Activated CD8-positive, alpha-beta memory T cell treated with anti-CD3 and anti-CD28 coated beads for 1 hour (primary cell): ENCODE measurements at places on chromosomes 1 and 21.

DNA sequence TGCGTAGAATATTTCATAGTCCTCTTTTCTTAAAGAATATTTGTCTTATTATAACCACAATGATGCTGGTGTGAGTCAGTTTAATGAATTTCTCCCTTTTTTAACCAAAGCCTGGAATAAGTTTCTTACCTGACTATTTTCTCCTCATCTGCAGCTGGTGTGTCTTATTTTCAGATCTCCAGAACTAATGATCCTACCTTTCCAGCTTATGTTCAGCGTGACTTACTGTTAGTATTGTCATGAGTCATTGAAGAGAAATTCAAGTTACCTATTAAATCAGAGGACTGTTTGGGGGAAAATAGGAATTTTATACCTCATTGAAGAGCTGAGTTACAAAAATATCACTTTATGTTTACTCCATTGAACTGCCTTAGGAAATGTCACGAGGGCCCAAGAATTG, 482.1 kb downstream of the RWDD3 start:
- DNase-seq: no peak

DNA sequence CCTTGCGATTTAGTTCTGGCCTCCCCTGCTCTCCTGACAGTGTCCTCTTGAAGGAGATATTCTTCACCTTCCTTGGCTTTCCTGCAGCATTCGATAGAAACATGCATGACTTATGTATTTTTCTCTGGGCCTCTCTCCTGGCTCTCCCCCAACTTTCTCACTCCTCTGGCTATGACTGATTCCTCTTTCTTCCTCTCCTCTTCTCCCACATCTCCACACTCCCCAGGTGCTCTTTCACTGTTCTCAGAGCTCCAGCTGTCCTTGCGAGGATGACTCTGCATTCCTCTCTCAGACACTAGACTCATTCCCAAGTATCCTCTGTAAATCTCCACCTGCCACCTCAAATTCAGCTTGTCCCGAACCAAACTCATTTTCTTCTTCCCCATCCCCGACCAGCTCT, 18.0 kb downstream of the LRRC42 start:
- no peak for DNase-seq

DNA sequence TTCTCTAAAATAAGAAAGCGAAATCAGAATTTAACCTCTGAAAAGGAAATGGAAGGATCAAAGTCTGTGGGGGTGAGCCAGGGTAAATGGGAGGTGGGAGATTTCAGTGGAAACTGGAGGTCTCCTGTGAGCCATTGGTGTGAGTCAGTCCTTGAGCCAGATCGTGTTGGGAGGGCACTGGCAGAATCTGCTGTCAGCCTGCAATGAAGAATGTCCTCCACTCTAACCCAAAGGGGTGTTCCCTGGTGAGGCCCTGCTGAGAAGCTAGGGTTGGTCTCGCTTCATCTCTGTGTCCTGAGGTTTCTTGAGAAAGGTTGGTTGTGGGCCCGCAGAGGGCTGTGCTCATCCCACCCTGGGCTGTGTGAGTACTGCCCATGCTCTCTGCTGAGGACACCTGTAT, 2.4 kb downstream of the QSOX1 start:
- DNase-seq: no peak

DNA sequence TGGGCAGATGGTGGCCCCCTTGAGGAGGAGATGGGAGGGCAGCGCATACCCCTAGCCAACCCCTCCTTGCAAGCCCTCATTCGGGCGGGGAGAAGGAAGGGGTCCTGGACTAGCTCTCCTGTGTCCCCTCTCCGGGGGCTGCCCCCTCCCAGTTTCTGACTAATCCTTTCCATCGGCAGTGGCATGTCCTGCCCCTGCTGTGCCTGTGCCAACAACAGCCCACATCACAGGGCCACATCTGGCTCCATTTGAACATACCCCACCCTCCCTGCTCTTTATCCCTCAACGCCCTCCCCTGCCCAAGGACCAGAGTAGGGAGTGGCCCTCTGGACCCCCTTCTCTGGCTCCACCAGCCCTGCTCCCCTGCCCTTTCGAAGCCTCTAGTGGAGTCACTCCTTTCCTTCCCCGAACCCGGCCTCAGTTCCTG, 11.0 kb upstream of the LMNA start:
- DNase-seq: no peak

DNA sequence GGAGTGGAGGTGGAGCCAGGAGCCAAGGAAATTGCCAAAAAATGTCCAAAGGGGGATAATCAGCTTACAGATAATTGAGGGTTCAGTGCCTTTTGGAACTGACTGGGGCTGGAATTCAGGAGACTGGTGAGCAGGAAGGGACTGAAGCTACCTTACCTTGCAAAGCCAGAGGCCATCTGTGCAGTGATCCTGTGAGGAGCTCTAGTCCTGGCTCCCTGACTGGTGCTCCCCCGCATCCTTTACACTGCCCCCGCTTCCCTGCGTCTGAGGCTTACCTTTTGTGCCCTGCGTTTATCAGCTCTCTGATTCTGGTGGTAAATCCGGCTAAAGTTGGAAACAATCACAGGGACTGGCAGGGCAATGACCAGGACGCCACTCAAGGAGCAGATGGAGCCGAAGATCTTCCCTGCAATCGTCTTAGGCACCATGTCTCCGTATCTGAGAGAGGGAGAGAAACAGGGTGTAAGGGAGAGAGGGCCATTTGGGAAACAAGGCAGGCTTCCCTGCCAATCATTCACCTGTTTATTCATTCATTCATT, 31.0 kb downstream of the DDX20 start:
- DNase-seq: no peak

- no peak for DNase-seq
Measured at GRCh38 chr1:36208978-36209703, 15.1 kb upstream of the THRAP3 start.

DNA sequence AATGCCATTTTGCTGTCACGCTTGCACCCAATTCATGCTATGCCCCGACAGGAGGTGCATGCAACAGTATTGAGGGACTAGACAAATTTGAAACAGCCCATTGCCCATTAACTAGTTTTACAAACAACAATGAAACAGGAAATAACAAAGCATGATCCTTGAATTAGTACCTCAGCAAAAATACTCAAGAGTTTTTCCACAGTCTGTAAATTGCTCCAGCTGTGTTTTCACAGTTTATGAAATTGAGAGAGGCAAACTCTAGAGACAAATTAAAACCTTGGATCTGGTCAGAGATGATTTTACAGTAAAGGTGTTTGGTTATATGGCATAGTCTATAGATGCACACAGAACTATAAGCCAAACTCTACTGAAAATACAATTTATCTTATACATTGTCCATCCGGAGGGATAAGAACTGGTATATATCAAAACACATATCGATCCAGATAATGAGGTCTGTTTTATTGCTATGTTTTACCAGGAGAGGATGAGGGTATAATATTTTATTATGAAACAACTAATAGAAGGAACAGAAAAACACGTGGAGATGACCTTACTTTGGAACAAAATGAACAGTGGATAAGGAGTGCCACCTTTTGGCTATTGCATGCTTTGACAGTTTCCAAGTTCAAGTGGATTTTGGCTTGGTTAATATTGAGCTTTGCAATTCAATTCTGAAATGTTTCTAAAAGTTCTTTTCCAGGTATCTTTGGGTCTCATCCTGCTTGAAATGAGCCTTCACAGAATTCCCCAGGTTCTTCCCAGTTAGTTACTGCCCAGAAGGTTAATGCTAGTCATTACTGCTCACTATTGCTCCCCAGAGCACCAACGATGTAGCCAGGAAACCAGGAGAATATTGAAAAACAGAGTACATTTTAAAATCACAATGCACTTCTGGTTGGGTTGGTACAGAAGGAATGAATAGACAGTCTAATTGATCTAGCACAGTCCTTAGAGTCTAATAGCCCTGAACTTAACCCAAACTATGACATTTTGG, 45.7 kb downstream of the ZC3H11B start:
- DNase-seq: no peak

DNA sequence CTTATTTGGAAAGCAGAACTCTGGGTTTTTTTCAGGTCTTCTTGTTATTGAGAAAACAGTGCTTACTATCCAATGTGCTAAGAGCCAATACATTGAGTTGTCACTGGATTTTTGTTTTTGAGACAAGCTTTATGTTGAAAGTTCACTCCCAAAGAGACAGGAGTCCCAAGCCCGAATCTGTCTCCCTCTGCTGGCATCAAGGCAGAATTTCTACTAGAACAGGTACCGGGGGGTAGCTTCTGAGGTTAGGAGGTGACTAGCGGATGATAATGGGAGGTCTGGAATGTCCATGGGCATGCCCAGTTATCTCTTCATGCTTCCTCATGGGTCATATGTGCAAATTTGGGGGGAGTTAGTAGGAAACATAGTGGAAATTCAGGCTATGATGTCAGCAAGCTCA, 25.1 kb downstream of the ZNF124 start:
- no peak for DNase-seq

DNA sequence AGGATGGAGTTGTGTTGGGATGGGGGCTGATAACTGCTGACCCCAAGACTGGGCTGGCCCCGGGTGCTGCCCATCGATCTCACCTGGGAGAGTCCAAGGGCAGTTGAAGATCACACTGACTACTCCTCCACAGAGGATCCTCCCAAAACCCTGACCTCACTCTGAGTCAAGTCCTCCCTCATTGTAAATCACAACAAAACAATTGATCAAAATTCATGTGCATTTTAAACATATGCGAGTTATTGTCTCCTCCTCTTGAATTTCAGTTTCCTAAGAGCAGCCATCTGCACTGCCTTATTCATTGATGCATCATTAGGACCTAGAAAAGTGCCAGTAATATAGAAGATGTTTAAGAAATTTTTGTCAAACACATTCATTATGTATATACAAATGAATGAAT, 273.6 kb downstream of the C1orf94 start:
- no peak for DNase-seq

GRCh38 chr1:65393928-65394327, 26.5 kb upstream of the LEPR start:
- no peak for DNase-seq

GRCh38 chr1:188023206-188023605, 1194.5 kb downstream of the PLA2G4A start:
- DNase-seq: no peak

DNA sequence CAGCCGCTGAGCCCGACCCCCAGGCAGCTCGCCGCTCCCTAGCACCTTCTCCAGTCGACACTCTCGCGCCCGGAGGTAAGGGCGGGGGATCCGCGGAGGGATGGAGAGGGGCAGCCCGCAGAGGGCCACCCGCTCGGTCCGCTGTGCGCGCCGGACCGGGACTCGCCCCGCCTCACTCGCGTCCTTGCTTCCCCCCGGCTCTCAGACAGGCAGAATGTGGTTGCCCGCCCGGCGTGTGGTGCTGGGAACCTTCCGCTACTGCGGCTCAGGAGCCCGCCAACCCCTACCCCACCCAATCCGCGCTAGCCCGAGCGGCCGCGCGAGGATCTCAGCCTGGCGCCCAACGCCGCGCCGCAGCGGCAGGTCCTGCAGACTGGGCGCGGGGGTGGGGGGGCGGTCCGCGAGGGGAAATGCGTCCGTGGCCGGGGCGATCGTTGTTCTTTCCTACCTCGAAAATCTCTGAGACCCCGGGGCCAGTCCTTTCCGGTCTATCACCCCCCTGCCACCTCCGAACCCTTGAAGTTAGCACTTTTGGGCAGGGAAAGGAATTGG, 404 bp downstream of the LRRC8C start:
- peak; percentile 30 for DNase-seq

GRCh38 chr1:179883040-179883744, 1.1 kb downstream of the TOR1AIP1 start:
- DNase-seq: no peak
